ENCODE measurements at places on chromosomes 6 and 20.
A peak's percentile ranks its signal among the peaks of the same experiment; 100 is the strongest.

GRCh38 chr6:88481519-88481918 lies 315.4 kb upstream of the CNR1 start:
- DNase-seq: no peak

GRCh38 chr20:59463541-59463940 lies 140.8 kb upstream of the PHACTR3 start:
- DNase-seq: no peak

DNA sequence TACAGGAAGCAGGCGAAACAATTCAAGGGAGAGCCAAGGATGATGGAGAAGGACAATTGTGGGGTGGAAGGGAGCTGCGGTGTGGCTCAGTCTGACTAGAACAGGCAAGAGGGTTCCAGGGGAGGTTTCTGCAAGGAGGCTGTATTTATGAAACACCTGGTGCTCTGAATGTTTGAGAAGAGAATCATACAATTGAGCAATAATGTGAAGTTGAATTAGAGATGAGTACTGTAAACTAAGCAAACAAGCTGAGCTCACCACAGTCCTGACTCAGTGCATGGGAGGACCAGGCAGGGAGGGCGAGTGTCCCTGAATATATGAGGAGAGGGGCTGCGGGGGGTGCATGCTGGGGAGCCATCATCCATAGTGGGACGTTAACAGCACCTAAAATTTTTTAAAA lies 279.7 kb downstream of the KIF16B start:
- no peak for DNase-seq

DNA sequence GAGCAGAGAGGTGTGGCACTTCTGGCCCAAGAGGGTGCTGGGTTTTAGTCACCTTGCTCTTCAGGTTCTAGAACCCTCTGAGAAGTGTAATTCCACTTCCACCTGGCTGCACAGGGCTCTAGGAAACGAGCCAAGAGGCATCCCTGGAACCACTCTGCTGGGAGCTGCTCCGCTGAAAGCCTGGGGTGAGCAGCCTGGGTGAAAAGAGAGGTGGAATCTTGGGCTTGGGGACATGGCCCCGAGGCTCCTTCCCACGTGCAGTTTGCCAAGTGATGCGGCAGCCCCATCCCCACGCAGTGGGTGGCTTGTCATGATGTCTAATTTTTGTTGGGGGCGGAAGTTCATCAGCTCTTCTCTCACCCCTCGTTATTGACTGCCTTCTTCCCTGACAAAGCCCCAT lies 32.8 kb downstream of the PPP1R16B start:
- DNase-seq: no peak

GRCh38 chr6:89251170-89251569 lies 34.0 kb upstream of the GABRR1 start:
- DNase-seq: no peak

GRCh38 chr20:47949230-47949629 lies 163.9 kb upstream of the SULF2 start:
- DNase-seq: no peak

- DNase-seq: peak; percentile 88
Observed at GRCh38 chr6:37210313-37210968, 40.5 kb downstream of the PIM1 start.

DNA sequence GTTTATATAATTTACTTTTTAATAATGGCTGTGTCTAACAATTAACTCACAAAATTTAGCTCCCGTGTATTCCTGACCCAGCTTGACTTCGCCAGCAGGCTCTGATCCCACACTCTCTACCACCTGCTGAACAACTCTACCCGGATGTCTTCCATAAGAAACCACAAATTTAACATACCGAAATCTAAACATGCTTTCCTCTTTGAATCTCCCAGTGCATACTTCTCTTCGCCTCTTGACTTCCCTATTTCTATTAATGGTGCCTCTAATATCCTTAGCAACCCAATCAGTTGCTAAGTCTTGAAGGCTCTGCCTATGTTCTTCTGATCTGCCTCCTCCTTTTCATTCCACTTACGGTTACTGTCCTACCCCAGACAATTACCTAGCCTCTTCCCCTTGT lies 4.6 kb upstream of the MYB start:
- DNase-seq: peak; percentile 56

- DNase-seq: no peak
Observed at GRCh38 chr20:57754190-57754589, 44.4 kb upstream of the PMEPA1 start.

- DNase-seq: peak; percentile 88
Observed at GRCh38 chr6:16762550-16763477, 1.6 kb upstream of the ATXN1 start.

DNA sequence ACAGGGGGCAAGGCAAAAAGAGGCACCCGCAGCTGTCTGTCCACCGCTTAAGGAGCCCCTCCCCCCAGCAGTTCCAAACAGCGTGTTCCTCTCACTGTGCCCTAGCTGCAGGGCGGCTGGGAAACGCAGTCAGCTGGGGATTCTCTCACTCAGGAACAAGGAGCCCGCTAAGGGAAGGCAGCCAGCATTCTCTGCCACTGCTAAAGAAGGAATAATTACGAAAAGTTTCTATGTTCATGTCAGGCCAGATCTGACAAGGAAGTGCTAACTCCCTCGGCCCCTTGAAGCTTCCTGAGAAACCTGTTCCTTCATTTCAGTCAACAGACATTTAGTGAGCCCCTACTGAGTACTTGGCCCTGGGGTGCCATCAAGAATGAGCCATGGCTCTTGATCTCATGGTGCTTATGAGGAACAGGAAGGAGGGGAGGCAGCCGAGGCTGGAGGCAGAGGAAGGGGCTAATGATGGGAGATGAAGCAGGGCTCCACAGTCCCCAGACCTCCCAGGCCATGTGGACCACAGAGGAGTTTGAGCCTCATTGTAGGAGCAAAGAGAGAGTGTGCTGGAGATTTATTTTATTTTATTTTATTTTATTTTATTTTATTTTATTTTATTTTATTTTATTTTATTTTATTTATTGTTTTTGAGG lies 101.7 kb upstream of the PMEPA1 start:
- DNase-seq: no peak

GRCh38 chr6:89503641-89504040 lies 70.7 kb downstream of the ANKRD6 start:
- no peak for DNase-seq

DNA sequence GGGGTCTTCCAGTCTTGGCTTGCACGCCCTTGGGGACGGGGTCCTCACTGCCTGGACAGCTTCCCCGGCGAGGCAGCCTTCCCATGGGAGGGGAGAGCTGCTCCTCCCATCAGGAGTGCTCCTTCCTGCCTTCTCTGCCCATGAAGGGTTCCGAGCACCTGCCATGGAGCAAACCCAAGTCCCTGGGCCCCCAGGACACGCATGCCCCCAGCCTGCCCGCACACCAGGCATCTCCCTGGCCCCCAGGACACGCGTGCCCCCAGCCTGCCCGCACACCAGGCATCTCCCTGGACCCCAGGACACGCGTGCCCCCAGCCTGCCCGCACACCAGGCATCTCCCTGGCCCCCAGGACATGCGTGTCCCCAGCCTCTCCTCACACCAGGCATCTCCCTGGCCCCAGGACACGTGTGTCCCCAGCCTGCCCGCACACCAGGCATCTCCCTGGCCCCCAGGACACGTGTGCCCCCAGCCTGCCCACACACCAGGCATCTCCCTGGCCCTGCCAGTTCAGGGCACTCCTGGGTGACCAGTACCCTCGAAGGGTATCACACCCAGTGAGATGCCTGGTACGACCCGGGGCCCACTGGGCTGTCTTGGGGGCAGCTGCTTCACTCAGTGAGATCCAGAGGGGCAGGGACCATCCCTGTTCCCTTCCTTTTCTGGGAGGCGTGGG lies 21.7 kb downstream of the COL20A1 start:
- DNase-seq: no peak

DNA sequence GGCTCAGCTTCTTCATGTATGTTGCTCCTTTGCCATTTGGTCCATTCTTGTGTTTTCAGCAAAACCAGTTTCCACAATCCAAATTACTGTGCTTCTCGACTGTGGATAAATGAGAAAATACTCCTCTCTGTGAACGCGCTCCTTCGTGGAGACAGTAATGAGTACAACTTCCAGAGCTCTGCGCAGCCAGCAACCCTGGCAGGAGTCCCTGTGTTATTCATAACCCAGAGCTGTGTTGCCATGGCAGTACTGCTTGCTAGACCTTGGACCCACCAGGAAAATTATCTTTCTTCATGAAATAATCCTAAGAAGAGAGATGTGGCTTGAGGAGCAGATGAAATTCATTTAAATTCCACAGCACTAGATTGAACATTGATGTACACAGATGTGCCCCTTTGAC lies 73.7 kb downstream of the SLC22A3 start:
- no peak for DNase-seq

DNA sequence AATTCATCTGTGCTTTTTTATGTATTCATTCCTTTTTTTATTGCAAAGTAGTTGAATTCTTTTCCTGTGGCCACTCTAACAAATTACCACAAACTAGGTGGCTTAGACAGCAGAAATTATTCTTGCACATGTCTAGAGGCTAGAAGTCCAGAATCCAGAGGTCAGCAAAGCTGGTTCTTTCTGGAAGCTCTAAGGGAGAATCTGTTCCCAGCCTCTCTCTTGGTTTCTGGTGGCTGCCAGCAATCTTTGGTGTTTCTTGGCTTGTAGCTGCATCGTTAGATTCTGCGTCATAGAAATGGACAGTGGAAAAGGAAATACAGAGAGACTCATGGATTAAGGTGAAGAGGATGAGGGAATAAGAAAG lies 39.3 kb downstream of the GSTA2 start:
- DNase-seq: no peak

DNA sequence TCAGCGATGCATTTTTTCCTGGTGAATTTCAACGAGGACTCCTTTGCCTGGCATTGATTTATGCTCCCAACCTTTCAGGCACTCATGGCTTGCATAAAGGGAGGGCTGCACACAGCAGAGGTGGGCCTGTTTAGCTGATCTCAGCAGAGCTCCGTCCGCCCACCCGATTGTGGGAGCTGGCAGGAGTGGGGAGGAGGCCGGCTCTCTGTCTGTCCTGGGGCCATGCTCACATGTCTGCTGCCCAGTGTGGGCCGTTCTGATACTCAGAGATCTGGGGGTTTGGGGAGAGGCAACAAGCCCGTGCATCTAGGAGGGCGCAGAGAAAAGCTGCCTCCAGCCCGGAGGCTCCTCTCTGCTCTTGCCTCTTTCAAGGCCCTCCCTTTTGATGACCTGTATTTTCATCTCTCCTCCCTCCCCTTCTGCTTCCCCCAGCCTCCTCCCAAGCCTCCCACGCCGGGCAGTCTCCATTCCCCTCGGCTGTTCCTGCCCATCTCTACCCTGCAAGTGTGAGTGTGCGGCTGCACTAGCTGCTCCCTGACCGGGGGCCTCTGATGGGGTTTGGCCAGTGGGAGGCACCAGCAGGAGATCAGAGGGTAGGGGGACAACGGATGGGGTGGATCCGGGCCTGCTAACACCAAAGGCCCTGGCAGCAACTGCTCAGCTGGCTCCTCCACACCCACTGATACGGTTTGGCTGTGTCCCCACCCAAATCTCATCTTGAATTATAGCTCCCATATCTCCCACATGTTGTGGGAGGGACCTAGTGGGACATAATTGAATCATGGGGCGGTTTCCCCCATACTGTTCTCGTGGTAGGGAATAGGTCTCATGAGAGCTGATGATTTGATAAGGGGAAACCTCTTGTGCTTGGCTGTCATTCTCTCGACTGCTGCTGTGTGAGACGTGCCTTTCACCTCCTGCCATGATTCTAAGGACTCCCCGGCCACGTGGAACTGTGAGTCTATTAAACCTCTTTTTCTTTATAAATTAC lies 39.6 kb upstream of the MLN start:
- DNase-seq: no peak

- no peak for DNase-seq
Observed at GRCh38 chr20:18506744-18507143, 996 bp upstream of the SEC23B start.

DNA sequence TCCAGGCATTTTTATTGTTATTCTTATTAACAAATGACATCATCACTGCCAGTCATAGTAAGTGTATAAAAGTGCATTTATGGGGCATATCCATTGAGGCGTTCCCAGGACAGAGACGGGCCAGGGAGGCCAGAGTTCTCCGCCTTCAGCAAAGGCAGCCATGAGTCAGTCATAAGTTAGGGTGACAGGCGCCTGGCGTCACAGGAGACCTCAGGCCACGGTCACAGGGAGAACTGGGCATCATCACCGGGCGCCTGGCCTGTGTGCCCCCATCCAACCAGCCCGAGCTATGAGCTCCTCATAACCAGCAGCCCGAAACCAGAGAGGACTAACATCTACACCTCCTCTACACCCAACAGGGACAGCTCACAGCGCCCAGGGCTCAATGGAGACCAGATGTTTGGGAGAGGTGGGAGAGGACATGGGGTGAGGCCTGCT lies 259.2 kb downstream of the DLL1 start:
- DNase-seq: no peak

GRCh38 chr20:6305536-6305935 lies 182.7 kb upstream of the FERMT1 start:
- no peak for DNase-seq

- no peak for DNase-seq
Observed at GRCh38 chr6:151914484-151914883, 107.0 kb downstream of the ESR1 start.

DNA sequence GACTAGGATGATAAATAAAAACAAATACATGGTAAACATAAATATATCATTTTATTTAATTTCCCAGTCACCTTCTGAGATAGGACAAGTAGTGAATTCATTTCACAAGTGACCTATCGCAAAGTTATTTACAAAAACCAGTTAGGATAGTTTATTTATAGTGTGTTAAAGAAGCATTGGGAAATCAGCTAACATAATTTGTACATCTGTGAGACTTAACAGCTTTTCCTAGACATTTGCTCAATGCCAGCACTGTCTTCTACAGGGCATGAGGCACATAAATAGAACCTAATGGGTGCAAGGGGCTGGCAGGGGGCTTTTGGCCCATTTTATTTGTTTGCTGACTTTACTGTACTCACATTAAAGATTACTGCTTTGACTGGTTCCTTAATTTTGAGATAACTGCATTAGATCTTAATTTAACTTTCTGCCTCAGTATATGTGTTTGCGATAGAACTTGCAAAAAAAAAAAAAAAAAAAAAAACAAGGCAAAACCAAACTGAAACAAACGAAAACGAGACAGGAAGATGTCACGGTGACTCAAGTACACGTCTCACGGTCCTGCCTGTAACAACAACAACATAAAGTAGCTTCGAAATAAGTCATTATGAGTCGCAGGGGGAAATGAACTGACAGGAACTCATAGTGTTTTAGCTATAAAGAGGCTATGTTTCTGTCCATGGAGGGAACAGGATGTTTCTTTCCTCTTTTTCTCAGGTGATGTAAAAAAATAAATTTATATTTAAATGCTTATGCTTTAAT lies 133.7 kb upstream of the GMDS start:
- no peak for DNase-seq
